Stimulated activated CD8-positive, alpha-beta memory T cell treated with anti-CD3 and anti-CD28 coated beads, Interleukin-15, amount 100 ng/mL, for 4 hours (primary cell): ENCODE measurements at places on chromosomes 4 and X.
A peak's percentile ranks its signal among the peaks of the same experiment; 100 is the strongest.

- DNase-seq = no peak
Observed at GRCh38 chr4:172515266-172515879, 653.2 kb upstream of the GALNT7 start.

GRCh38 chr4:67452100-67452845 is 93.0 kb downstream of the CENPC start:
- no peak for DNase-seq

- no peak for DNase-seq
Observed at GRCh38 chr4:152661649-152662048, 18.1 kb downstream of the TMEM154 start.

DNA sequence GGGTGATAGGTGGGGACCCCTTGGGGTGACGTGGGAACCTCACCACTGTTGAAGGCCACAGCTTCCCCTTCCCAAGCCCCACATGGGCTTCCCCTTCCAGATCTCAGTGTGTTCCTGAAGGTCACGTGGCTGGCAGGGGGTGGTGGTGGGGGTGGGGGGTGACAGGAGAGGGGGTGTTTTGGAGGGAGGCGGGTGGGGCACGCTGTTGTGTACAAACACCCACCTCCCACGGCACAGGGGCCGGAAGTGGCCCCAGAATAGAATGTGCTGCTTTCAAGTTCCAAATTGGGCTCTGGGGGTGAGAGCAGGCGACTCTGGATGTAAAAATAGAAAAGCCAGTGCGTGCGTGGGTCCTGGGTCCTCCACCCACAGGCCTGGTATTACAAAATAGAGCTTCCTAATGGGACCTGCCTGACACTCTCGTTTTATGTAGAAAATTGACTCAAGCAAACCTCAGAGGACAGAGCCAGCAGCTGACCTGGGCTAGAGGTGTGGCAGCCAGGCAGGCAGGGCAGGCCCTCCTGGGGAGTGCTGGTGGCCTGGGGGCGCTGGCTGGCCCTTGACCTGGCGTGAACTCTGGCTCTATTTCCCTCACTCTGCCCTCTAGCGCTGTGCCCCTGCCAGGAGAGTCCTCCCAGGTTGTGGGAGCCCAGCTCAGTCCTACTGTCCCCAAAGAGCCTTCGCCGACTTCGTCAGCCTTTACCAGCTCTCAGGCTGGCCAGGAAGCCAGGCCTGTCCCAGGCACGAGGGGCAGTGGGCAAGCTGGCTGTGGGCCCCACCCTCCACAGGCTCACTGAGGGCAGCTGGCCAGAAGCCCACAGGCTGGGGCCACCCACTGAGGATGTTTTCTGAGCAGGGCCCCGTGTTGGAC is 5.4 kb upstream of the SH3BP2 start:
- peak; percentile 64 for DNase-seq

DNA sequence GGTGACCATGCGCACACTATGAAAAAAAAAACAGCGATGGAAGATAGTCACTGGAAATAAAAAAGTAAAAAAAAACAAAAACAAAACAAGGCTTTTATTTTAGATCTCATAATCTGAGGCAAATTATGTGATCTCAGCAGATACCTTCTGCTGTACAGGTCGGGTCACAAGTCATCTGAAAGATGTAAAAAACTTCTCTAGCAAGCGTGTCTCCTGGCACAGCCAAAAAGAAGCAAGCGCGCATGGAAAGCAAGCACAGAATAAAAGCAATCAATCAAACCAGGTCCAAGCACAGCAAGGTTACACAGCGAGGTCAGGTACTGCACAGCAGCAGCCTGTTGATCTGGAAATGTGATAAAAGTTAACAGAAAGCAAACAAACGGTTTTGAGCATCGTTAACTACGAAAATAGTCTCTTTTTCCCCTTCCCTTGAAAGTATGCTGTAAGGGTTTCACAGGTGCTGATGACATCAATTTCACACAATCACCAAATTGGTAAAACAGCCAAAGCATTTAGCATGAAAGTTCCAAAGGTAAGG is 79.3 kb upstream of the MTNR1A start:
- no peak for DNase-seq

GRCh38 chr4:743463-744211 is 38.0 kb downstream of the PCGF3 start:
- DNase-seq = no peak

- no peak for DNase-seq
Observed at GRCh38 chr4:160631044-160631443, 1528.2 kb downstream of the RAPGEF2 start.

- DNase-seq = no peak
Observed at GRCh38 chr4:168618577-168619265, 121.9 kb downstream of the PALLD start.

DNA sequence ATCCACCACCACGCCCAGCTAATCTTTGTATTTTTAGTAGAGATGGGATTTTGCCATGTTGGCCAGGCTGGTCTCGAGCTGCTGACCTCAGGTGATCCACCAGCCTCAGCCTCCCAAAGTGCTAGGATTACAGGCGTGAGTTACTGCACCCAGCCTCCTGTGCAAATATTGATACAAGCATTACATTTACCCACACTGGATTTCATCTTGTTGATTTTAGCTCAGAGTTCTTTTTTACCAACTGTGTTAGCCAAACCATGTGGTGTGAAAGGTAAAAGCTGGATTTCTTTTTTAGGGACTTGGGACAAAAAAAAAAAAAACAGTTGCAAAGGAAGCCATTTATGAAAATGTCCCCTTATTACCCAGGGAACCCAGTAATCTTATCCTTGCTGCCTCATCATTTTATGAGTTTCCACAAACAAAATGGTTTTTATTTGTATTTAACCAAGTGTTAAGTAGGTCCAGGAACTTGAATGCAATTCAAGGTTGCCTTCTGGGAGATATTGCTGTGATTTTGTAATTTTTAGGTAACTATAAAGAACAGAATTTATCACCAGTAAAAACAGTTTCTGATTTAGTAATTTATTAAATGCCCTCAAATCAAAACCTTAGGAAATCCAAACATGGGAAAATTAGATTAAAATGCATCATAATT is 202.5 kb downstream of the PALLD start:
- no peak for DNase-seq
